ENCODE measurements at places on chromosomes 1 and 21.

DNA sequence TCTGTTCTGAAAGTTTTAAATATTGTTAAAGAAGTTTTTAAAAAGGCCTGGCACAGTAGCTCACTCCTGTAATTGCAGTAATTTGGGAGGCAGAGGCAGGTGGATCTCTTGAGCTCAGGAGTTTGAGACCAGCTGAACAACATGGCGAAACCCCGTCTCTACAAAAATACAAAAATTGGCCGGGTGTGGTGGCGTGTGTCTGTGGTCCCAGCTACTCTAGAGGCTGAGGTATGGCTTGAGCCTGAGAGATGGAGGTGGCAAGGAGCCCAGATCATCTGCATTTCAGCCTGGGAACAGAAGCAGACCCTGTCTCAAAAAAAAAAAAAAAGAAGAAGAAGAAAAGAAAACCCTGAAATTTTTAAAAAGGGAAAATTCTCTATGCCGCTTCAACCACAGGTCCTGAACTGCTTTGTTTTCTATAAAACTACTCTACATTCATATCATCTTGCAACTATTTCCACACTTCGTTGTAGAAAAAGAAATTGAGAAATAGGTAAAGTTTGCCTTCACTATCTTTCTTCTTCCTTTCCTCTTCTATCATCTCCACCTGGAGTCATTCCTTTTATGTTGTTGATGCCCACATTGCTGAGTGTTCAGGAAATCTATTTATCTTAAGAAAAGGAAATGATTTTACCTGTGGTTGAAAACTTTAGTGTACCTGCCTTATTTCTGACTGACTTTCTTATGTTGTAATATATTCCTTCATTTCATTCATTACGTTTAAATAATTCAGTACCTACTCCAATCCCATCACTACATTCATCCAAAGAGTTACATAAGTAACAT is 1.7 kb downstream of the ATP6V1G3 start:
- DNase-seq, result no peak

- DNase-seq, result no peak
Observed at GRCh38 chr1:220734571-220735326, 13.4 kb upstream of the MTARC2 start.

DNA sequence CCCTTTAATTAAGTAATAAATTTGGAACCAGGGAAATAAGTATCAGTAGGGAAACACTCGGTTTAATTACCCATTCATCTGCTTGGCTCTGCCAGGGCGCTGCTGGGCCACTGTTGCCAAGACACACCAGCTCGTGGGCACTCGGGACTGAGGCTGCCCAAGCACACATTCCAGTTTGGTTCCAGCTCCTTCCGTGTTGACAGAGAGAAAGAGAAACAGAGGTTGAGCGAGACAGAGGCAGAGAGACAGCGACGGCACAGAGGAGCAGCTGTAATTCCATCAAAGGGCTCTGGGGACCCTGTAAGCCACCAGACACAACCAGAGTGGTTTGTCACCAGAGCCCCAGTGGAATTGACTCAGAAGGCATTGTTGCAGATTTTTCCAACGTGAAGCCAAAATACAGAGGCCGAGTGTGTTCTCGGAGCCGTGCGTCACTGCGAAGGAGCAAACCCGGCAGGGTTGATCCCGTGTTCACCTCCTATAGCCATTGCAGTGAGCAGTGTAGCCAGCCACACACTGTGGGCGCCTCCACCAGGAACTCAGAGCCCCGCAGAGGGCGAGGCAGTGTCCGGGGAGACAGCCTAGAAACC is 33.5 kb downstream of the SYF2 start:
- no peak for DNase-seq

DNA sequence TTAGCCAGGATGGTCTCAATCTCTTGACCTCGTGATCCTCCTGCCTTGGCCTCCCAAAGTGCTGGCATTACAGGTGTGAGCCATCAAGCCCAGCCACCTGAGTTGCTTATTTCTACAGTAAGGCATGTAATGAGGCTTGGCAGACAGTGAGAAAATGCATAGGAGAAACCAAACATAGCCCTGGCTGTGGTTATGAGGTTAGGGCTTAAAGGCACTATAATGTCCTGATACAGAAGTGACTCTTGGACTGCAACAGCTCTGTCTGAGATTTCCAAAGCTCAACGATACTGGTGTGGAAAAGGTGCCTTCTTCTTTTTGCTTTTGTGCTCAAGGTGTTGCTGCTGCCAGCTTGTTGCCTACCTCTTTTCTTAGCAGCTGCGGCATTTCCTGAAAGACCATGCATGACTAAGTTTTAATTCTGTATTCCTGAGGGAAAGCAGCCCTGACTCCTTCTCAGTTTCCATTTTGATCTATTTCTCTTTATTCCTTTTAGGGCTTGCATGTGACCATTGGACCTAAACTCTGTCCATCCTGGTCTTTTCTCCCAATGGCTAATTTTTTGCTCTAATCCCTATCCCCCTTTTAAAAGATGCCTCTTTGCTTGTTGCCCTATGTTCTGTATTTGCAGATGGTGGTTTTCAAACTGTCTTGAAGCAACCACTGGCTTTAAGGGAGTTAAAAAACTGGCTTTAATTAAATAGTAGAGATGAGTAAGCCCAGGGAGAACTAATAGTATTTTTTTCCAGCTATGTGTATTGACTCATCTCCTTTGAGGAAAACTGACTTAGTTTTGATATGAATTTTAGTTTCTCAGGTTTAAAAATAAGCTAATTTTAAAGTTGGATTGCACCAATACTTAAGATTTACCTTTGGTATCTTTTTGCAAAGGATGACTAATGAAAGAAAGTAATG is 70.3 kb downstream of the KIF1B start:
- DNase-seq, result no peak

- no peak for DNase-seq
Observed at GRCh38 chr21:45137612-45137937, 63.2 kb downstream of the ADARB1 start.

DNA sequence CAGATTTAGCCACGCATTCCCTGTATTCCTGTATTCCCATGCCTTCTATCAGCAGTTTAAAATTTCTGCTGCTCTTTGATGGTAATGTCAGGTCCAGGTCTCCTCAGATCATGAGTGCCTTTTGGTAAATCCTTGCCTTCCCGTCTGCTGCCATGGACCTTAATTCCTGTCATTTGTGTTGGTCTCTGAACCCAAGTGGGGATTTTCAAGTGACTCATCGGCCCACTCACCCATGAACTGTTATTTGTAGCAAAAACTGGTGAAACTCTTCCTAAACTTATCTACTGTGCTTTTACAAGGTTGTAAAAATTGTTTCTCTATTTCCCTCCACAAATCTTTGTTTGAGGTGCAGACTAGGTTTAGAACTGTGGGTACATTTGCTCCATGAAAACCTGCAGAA is 47.4 kb downstream of the ACTN2 start:
- DNase-seq, result no peak

DNA sequence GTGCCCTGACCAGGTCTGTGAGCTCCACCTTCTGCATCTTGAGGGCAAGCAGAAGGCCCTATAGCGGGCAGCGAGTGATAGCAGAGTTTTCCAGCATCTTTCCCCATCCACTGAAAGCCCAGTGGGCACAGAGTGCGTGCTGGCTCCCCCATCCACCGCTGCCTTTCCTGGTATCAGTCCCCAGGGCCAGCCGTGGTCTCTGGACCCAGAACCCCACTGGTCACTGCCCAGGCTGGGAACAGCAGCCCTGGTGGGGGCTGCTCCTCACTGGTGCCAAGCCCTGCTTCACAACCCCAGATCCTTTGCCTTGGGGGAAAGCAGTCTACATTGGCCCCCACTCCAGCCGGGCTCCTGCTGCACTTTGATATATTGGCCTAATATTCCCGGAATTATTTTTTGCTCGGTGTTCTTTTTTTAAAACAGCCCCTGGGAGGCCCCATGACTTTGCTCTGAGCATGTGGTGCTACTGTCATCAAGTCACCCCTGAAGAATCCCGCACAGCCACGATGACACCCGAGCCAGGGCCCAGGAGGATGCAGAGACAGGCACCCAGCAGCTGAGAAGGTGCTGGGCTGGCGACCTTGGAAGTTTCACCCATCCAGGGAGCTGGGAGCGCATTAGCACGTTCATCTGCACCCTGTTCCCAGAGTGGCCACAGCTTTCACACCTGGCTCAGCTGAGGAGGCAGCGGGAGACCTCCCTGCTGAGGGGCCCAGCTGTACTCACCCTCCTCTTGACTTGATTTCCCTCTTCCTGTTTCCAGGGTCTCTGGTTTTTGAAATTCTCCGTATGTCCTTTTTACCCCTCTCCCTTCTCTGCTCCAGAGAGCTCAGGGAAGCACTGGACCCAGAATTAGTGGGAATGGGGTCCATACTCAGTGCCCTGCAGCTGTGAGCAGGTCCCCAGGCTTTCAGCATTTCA is 56.9 kb downstream of the KLHDC7A start:
- no peak for DNase-seq

DNA sequence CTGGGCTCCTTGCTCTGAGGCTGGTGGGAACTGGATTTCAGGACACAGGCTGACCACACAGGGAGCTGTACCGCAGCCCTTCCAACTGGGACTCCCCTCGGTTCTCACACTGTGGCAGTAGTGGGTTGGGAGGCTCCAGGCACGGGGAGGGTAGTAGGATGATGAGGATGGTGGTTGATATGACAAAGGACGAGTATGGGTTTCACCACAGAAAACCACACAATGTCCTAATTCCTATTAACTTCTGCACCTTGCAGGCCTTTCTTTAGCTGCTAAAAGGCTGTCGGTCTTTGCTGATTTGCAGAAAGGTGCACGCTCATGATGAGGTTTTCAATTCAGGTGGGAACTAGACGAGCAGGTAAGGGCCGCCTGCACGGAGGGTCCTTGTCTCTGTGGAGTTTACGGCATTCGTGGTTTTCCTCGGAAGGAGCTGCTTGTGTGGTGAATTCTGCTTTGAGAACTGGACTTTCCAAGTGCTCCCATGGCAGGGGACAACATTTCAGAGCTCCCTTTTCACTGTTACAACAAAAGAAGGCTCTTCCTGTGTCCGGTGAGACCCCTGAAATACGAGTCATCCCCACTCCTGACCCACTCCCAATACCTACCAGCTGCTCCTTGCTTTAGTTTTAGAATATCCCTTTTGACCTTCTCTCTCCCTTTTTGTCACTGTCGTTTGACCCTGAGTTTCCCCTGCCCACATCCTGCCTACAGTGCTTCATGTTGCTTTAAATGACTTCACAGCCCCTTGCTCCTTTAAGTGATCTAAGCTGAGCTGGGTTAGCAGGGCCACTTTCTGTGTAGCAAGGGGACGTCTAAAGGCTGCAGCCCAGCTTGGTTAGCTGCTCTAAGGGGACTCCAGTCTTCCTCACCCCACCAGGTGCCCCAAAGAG is 125.1 kb downstream of the MRPS6 start:
- DNase-seq, result no peak

DNA sequence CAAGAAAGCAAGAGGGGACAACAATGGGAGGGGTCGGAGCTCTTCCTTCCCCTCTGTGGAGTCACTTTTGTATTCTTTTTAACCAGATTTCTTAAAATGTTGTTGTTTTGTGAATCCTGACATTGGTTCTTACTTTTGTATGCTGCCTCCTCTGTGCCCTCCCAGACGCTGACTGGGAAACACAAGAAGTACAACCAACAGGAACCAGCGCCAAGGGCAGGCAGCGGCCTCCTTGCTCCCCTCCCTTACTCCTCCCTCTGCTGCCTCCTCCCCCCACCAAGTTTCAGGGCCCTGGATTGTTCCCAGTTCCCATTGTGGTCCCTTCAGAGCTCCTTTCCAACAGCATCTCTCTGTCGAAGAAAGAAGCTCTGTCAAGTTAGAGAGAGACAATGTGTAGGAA is 111.1 kb downstream of the BRINP2 start:
- DNase-seq, result no peak

- no peak for DNase-seq
Observed at GRCh38 chr1:198520524-198521254, 19.8 kb downstream of the ATP6V1G3 start.

- no peak for DNase-seq
Observed at GRCh38 chr1:171286032-171286705, 27.8 kb upstream of the FMO4 start.
